ENCODE measurements at places on chromosomes 6 and 20.
A peak's percentile ranks its signal among the peaks of the same experiment; 100 is the strongest.

DNA sequence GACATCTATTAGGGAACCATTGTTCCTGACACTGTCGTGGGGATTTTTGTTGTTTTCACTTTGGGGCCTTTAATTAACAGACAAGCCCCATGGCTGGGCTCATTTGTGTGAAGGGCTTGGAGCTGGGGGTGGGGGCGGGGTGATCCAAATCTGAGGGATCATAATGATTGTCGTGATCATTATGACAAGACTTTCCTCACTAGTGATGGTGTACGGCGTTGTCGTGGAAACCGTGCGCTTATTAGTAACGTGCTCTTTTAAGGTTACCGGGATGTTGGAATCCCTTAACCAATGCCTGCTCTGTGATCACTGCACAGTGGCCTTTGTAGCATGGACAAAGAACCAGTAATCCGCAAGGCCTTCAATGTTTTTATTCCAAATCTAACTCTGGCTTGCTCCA, 18.6 kb downstream of the PDYN start:
- DNase-seq, result no peak

DNA sequence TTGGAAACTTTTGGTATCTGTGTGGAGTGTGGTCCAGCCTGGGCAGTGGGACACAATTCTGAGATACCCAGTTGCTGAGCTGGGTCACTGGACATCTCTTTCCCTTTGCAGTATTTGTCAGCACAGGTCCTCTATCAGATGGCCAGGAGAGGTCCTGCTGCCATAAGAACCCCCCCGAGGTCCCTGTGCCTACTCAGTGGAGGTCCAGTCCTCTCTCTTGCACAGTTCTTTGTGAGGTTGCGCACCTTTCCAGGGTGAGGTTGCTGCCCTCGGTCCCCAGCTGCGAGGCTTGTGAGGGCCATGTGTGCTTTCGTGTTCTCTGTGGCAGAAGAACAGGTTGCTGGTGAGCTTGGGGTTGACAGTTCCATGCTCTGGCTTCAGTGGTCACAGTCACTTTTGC, 320.6 kb downstream of the QKI start:
- no peak for DNase-seq

- DNase-seq, result no peak
These were observed 366.3 kb downstream of the CDKAL1 start for GRCh38 chr6:20900389-20901160.

GRCh38 chr6:168516944-168517741, 76.2 kb downstream of the SMOC2 start:
- DNase-seq, result no peak

- peak; percentile 19 for DNase-seq
These were observed 223.8 kb downstream of the NRN1 start for GRCh38 chr6:5782783-5783547.

DNA sequence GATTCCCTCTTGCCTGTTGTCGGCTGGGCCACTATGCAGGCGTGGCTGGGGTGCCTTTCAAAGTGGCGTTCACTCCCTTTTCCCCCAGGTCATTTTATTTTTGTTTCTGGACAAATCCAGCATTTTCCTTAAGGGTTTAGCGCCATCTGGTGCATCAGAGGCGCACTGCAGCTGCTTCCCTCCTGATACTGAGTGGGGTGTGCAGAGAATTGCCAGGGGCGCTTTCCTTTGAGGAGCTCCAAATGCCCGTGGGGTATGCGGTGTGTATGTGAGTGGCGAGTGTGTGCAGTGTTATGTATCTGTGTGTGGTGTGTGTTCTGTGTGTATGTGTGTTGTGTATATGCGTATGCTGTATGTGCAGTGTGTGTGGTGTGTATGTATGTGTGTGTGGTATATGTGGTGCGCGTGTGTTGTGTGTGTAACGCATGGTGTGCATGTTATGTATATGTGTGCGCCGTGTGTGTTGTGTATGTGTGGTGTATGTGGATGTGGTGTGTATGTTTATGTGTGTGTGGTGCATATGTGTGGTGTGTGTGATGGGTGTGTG, 100.1 kb upstream of the AGPAT4 start:
- DNase-seq, result peak; percentile 76

DNA sequence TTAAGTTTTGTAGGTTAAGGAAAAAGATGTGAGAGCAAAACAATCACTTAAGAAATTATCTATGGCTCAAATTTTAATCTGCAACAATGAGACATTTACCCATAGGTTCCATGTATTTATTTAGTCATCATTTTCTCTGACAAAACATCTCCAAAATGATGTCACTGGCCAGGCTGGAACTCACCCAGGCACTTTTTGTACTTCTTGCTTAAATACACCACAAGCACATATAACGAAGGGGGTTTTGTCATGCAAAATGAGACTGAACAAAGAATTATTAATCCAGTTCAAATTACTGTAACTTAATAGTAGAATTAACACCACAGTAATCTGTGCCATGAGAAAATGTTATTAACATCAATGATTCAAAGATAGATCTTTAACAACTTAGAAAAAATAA, 200.5 kb downstream of the PTPRK start:
- no peak for DNase-seq
